Activated CD4-positive, alpha-beta T cell treated with anti-CD3 and anti-CD28 coated beads, Interleukin-2, amount 10 ng/mL, durations not matched to agents 7 days and 5 days (primary cell): ENCODE measurements at places on chromosomes 16 and 17. TPM values are rescaled to one million over a fixed set of nuclear protein-coding genes. Genes with fewer than 3 reads are reported as not detected.

- H3K27ac ChIP-seq: no peak overlapping the region
- DNase-seq: peak; percentile 10
- no peak overlapping the region for H3K4me3 ChIP-seq
- no peaks in the 10 kb centered on the region for H3K36me3 ChIP-seq
- peaks cover 2% of the 10 kb centered on the region for H3K27me3 ChIP-seq
Measured at GRCh38 chr17:19418251-19418992, 7.4 kb downstream of the RNF112 start.

The SP2 gene
- 27.6 TPM for total RNA-seq

The CD79B gene
- total RNA-seq: 39.9 TPM

DNA sequence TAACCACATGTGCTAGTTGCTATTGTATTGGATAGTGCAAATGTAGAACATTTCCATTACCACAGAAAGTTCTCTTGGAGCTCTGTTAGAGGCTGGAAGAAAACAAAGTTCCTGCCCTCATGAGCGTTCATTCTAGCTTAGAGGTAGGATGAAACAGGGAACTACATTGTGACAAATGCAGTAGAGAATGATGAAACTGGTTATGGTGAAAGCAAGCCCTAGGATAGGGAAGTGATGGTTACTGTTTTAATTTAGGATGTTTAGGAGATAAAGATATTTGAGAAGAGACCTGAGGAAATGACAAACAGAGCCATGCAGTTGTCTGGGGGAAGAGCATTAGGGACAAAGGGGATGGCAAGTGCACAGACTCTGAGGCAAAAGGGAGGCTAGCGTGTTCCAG, 50.7 kb downstream of the AATF start:
- no peak for DNase-seq
- H3K4me1 ChIP-seq: peaks cover 5% of the 10 kb centered on the region
- no peak overlapping the region for H3K27ac ChIP-seq
- H3K27me3 ChIP-seq: no peaks in the 10 kb centered on the region

DNA sequence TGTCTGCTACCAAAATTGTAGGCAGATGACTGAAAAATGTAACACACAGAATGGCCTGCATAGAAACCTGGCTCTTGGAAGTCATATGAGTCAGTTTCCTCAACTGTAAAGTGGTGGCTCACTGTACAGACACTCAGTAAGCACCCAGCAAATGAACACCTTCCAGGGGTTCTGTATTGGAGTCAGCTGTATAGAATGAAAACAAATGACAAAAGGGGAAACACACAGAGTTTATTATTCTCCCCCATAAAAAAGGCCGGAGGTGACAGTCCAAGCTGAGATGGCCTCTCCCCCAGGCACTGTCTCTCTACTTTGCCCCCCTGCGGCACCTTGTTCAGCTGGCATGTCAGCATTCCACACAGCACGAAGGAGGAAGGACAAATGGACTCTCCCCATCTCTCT, 6.2 kb upstream of the MEOX1 start:
- H3K27ac ChIP-seq: no peak overlapping the region
- H3K36me3 ChIP-seq: no peaks in the 10 kb centered on the region
- no peaks in the 10 kb centered on the region for H3K27me3 ChIP-seq
- no peak overlapping the region for H3K4me3 ChIP-seq
- DNase-seq: no peak
- H3K4me1 ChIP-seq: peaks cover 31% of the 10 kb centered on the region

GRCh38 chr17:72660274-72661115, 432.0 kb downstream of the SLC39A11 start:
- no peaks in the 10 kb centered on the region for H3K36me3 ChIP-seq
- H3K27me3 ChIP-seq: no peaks in the 10 kb centered on the region
- no peak for DNase-seq
- no peak overlapping the region for H3K27ac ChIP-seq
- H3K4me3 ChIP-seq: no peak overlapping the region
- no peaks in the 10 kb centered on the region for H3K4me1 ChIP-seq

DNA sequence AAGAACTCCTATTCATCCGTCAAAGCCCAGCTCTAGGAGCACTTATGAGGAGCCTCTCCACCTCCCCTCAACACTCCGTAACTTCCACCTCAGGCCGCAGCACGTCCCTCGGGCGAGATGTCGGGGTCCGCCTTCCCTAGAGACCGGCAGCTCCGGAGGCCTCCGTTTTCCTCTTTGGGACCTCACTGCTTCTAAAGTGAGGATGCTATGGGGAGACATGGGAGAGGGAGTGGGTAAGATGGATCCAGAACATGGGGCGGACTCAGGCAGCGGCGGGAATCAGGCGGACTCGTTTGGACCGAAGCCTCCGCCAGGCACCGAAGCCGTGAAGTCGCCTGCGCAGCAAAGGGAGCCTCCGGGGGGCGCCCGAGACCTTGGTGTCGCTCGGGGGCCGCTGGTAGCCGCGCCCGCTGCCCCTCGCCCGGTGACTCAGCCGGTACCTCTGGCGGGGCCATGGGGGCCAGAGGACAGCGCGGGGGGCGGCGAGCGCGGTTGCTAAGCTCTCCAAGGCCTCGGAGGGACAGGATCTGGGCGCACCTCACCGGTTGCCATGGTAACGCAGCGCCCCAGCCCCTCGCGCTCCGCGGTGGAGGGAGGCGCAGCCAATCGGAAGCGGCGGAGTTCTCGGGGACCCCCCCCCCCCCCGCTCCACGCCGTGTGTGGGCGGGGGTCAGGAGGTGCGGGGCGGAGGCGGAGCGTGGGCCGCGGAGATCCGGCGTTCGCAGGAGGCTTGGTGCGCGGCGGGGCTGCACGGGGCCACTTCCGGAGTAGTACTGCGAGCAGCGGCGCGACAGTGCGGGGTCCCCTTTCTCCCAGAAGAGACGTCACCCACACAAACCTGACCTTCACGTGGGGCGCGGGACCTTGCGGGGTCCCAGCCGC, 1.3 kb upstream of the HIC1 start:
- peak overlapping the region; percentile 69 for H3K4me3 ChIP-seq
- peaks cover 2% of the 10 kb centered on the region for H3K36me3 ChIP-seq
- H3K4me1 ChIP-seq: peaks cover 26% of the 10 kb centered on the region
- peaks cover 15% of the 10 kb centered on the region for H3K27me3 ChIP-seq
- peak; percentile 79 for DNase-seq

GRCh38 chr16:74226338-74226954, 70.2 kb upstream of the PSMD7 start:
- H3K4me3 ChIP-seq: no peak overlapping the region
- no peaks in the 10 kb centered on the region for H3K36me3 ChIP-seq
- H3K27ac ChIP-seq: no peak overlapping the region

The HEATR9 gene
- total RNA-seq: 0.27 TPM

- H3K27me3 ChIP-seq: peaks cover 19% of the 10 kb centered on the region
- no peaks in the 10 kb centered on the region for H3K4me1 ChIP-seq
- H3K27ac ChIP-seq: no peak overlapping the region
- no peak overlapping the region for H3K4me3 ChIP-seq
- DNase-seq: no peak
- H3K36me3 ChIP-seq: no peaks in the 10 kb centered on the region
Measured at GRCh38 chr16:2806286-2806685, 8.0 kb downstream of the PRSS41 start.

GRCh38 chr16:4018391-4018790, 97.9 kb downstream of the ADCY9 start:
- no peak overlapping the region for H3K4me3 ChIP-seq
- no peaks in the 10 kb centered on the region for H3K36me3 ChIP-seq
- DNase-seq: no peak
- H3K27me3 ChIP-seq: no peaks in the 10 kb centered on the region
- no peak overlapping the region for H3K27ac ChIP-seq

DNA sequence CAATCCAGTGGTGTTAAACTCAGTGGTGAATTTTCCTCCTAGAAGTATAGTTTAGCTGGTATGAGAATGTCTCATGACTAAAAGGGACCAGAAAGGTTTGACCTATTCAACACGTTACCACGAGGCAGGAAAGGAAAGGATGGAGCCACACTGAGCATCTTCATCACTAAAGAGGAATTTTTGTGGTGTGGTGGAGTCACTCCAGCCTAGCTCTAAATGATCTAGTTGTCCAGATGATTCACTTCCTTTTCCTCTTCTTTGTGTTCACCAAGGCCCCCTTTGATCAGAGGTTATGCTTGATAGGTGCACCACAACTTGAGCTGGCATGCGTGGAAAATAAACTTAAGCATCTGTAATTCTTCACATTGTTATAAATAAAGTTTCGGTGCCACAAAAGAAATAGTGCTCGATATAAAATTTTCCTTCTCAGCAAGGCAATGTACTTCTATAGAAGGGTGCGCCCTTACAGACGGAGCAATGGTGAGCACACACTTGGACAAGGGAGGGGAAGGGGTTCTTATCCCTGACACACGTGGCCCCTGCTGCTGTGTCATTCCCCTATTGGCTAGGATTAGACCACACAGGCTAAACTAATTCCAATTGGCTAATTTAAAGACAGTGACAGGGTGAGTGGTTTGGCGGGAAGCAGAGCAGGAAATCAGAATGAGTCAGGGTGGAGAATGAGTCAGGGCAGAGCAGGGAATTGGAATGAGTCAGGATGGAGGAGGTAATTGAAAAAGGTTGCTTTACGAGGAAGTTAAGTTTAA, 254.6 kb downstream of the HS3ST3A1 start:
- no peaks in the 10 kb centered on the region for H3K36me3 ChIP-seq
- DNase-seq: no peak
- peaks cover 3% of the 10 kb centered on the region for H3K4me1 ChIP-seq

DNA sequence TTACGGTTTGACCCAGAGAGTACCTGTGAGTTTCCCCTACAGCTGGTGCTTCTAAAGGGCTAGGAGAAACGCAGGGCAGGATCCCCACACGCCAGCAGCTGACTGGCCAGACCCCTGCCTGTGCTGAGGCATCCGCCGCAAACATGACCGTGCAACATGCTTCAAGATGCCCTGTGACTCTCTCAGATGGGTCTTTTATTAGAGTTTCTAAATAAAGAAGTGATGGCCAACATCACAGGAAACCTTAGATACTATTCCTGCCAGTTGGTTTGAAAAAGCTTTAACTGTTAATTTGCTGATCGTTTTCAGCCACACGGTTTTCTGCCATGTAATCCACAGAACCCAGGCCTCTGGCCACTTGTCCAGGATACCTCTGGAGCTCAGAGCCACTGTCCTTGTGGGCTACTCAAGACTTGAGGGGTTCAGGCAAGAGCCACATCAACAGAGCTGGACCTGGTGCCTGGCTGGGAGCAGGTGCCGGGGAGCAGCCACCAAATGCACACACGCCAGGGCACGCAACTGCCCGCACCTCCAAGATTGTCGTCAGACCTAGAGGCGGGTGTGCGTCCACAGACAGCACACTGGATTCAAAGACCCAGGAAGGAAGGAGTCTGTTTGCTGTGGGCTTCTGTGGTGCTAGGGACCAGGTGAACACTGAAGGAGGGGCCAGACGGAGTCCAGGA, 118.4 kb downstream of the ZNF778 start:
- peaks cover 68% of the 10 kb centered on the region for H3K4me1 ChIP-seq
- H3K36me3 ChIP-seq: peaks cover 5% of the 10 kb centered on the region
- no peak overlapping the region for H3K4me3 ChIP-seq
- DNase-seq: no peak
- H3K27me3 ChIP-seq: no peaks in the 10 kb centered on the region

The PTX4 gene
- total RNA-seq: not detected

The CTRB1 gene
- not detected for total RNA-seq

The STH gene
- not detected for total RNA-seq

DNA sequence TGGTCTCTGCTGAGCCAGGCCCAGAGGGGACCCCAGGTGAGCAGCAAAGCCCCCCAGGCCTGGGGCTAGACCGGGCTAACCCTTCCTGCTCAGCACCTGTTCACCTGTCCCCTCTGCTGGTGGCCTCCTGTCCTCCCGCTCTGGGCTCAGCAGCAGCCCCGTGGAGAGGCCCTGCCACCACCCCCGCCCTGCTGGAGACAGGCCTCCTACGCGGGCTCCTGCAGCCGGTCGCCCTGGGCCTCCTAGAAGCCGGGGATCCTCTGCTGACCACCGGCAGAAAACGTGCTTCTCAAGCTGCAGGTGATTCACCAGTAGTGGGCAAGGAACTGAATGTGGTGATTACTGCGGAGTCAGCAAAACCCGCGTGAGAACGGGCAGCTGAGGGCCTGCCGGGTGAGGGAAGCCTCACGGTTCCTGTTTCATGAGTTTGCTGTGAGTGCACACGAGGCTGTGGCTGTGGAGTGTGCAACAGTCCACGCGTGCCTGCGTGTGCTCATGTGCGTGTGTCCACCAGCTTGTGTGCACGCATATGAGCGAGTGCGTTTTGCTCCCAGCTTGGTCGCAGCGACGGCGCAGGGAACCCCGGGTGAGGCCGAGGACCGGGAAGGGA, 792 bp downstream of the SECTM1 start:
- peak; percentile 32 for DNase-seq
- H3K4me1 ChIP-seq: peaks cover 30% of the 10 kb centered on the region
- H3K4me3 ChIP-seq: peak overlapping the region; percentile 76

- H3K4me3 ChIP-seq: peak within 1 kb of the TSS; percentile 38
- H3K4me1 ChIP-seq: peaks cover 15% of the 10 kb centered on the region
- peak within 1 kb of the TSS; percentile 36 for H3K27ac ChIP-seq
- H3K27me3 ChIP-seq: peaks cover 74% of the 10 kb centered on the region
Measured at GRCh38 chr17:60149691-60150582, at the start of gene CA4. Gene CA4, plus strand, starts transcription at chr17:60149973. Its CDS starts 62 bp downstream, at chr17:60150035.

DNA sequence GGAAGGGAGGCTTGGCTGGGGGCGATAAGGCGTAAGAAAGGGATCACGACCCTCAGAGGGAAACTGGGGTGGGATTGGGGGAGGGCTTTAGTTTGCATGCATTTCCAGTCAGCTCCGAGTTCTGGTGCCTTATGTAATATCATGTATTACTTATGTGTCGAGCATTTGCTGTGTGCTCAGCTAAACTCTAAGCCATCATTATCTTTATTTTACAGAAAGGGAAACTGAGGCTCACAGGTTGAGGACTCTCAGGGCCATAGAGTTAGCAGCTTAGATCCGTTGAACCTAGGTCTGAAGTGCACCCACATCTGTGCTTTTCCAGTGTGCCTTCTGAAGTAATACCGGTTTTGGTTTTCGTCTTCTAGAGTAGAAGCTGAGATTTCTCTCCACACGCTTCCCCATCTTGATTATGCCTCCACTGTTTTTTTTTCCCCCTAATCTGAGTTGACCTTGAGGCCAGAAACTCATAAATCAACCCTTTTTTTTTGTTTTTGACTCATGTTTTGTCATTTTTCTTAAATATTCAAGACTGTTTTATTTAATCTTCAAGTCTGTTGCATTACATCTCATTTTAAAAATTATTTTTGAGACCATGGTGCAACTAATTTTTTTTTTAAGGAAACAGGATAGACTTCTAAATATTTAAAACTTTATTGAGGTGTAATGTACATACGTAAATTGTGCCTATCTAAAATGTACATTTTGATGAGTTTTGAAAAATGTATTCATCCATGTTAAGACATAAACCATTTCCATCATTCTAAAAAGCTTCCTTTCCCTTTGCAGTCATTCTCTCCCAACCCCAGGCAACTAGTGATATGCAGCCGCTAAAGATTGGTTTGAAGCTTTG, 741 bp downstream of the CYB5B start:
- peak overlapping the region; percentile 91 for H3K27ac ChIP-seq
- peak overlapping the region; percentile 85 for H3K4me3 ChIP-seq
- H3K27me3 ChIP-seq: no peaks in the 10 kb centered on the region
- DNase-seq: no peak
- H3K4me1 ChIP-seq: peaks cover 47% of the 10 kb centered on the region
- H3K36me3 ChIP-seq: peaks cover 35% of the 10 kb centered on the region
